ENCODE measurements at places on chromosomes 7 and 10. TPM values are rescaled to one million over a fixed set of nuclear protein-coding genes. Genes with fewer than 3 reads are reported as not detected.

Gene PAX4
- not detected for total RNA-seq

Gene SLC13A4
- 3.0 TPM for total RNA-seq

DNA sequence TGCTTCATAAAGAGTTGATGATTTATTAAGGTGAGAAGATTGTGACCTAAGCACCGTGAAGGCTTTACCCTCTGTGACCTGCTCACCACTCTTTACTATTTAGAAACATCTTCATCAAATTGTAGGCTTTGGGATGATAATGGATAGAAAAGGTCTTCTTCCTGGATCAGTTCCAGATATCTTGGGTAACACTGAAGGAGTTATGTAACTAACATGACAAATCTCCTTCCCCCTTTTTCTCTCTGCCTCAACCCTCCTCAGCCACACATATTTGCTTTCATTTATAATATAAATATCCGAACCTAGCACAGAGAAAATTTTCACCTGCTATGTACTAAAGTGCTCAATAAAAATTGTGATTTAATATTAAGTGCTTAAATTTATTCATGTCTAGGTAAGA, 151.5 kb downstream of the FRMD4A start:
- no peak for ATAC-seq

GRCh38 chr7:83799333-83799732, 150.4 kb upstream of the SEMA3E start:
- ATAC-seq = no peak

GRCh38 chr10:58963101-58963534, 213.3 kb upstream of the PHYHIPL start:
- no peak for ATAC-seq

DNA sequence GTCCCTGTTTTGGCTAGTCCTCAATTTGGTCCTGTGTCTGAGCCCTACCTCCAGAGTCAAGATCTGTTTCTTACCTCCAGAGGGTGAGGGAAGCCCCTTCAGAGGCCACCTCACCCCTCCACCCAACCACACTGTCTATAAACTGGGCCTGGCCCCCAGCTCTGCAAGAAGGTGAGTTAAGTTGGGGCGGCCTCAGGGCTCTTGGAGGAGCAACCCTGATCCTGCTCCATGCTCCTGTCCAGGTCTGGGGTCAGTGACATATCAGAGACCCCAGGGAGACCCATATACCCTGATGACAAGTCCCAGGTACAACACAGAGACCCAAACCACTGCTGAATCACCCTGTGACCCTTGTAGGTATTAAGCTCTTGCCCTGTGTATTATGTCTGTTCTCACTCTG, 69.5 kb downstream of the MYL10 start:
- ATAC-seq = no peak

GRCh38 chr10:33706746-33707145, 372.3 kb upstream of the NRP1 start:
- no peak for ATAC-seq

Gene KIF5B
- 52.0 TPM for total RNA-seq

DNA sequence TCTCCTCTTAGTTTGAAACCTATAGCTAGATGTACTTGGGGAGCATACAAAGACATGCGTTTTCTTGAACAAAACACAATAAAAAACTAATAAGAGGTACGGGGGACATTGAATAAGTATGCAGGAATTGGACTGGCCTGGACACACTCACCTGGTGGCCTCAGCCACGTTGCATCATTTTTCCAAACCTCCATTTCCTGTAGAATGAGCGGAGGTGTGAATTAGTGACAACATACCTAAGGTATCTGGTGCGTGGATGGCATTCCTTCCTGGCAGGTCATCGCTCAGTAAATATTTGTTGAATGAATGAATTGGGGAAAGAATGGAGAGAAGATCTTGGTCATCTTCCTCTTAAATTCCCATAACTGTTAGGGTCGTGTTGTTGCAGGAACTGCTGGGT, 103.2 kb upstream of the CTBP2 start:
- peak; percentile 68 for ATAC-seq

Gene CLRN3
- not detected for total RNA-seq

- no peak for ATAC-seq
These were observed 57.8 kb downstream of the AUTS2 start for GRCh38 chr7:69656077-69656476.

Gene PPA1
- 158 TPM for total RNA-seq

Gene PIK3CG
- 0.56 TPM for total RNA-seq

- ATAC-seq = no peak
These were observed 947.1 kb upstream of the MBL2 start for GRCh38 chr10:53719658-53720057.

DNA sequence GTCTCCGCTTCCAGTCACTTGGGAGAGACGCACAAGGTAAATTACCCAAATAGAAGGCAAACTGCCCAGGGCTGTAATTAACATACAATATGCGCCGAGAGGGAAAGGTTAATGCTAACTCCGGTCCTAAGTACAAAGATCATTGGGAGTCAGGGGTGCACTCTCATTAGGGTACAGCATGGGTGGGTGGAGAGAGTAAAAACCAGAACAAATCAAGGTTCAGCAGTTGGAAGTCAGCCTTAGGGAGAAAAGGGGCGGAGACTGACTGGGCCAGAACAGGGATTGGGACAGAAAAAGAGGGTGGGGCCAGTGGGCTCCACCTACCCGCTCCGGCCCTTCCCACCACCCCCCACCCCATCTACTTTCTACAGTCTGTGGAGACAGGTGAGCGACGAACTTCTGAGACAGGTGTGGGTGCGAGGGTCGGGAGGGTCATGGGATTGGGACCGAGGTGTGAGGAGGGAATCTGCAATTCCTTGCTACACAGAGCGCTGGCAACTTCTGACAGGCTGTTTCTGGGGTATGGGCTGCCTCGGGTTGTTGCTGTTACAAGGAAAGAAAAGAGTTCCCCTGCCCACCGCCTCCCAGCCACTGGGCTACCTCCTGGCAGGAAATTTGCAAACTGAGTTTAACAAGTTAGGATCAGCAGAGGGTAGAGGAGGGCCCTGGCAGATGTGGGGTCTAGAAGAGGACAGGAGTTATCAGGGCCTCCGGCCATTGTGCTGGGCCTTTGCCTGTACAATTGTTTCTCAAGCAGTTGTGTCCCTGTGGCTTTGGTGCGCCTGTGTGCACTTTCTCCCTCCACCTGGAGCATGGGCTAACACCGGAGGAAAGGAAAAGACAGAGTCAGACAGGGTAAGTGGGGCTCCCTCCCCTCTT, at the start of gene TMEM139:
TMEM139 (plus strand) TSS at position 368 of the 879 bp plus-strand sequence. CDS start 1,000 bp downstream, outside the sequence.
- ATAC-seq = no peak

- no peak for ATAC-seq
These were observed 1.2 kb upstream of the IDI1 start for GRCh38 chr10:1050145-1050544.

GRCh38 chr10:32650246-32650655, 204.3 kb downstream of the CCDC7 start:
- ATAC-seq = no peak

GRCh38 chr10:127853868-127854768, 38.6 kb downstream of the CLRN3 start:
- ATAC-seq = peak; percentile 90

- ATAC-seq = no peak
These were observed 164.4 kb downstream of the ELMO1 start for GRCh38 chr7:37284285-37284684.

- ATAC-seq = peak; percentile 51
These were observed 20.4 kb downstream of the GRID2IP start for GRCh38 chr7:6530626-6531491.

Gene ENTPD1
- 9.2 TPM for total RNA-seq

Gene KCNH2
- total RNA-seq = 0.20 TPM

GRCh38 chr10:5043716-5044115, 40.1 kb upstream of the AKR1C2 start:
- ATAC-seq = peak; percentile 68

DNA sequence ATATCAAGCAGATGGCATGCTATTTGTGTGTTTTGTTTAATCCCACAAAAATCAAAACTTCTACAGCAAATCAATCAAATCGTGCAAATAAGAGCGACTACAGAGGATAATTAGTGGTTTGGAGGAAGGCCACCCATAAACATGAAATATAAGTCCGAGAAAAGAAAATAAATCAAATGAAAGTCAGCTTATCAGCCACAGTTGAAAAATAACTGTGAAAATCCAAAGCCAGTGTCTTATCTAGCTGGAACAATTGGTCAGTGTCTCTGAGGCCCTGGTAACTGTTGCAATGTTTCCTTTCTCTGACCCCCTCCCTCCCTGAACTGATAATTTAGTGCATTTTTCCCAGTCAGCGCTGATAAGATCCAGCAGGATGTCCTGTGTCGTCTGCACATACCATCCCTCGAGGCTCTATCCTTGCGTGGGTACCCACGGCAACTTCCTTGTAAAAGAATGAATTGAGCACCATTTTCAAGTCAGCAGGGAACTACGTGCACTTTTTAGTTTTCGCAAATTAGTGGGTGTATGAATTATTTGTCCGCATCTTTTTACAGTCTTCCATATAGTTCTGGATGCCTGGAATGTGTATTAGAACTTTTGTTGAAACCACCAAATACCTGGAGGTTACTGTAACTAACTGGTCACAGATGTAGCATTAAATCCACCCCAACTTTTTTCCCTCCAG, 10.8 kb upstream of the JCAD start:
- ATAC-seq = no peak

Gene CD36
- 4.2 TPM for total RNA-seq

- no peak for ATAC-seq
These were observed 5.4 kb downstream of the INSIG1 start for GRCh38 chr7:155303039-155303593.

- no peak for ATAC-seq
These were observed 418.6 kb upstream of the ZMIZ1 start for GRCh38 chr10:78650122-78650521.

- no peak for ATAC-seq
These were observed 4.1 kb upstream of the GAD2 start for GRCh38 chr10:26212511-26212910.

Data from esophagus mucosa (tissue), 1 donor.